Stimulated activated CD4-positive, alpha-beta T cell treated with anti-CD3 and anti-CD28 coated beads, Interleukin-1b, Interleukin-23, amount 100 ng/mL, for 1 hour (primary cell): ENCODE measurements at places on chromosomes 12 and 14.

GRCh38 chr12:111818340-111818739, 23.7 kb upstream of the MAPKAPK5 start:
- no peak for DNase-seq

- no peak for DNase-seq
These were observed 19.6 kb downstream of the NAP1L1 start for GRCh38 chr12:76064904-76065303.

GRCh38 chr12:11838403-11838802, 188.9 kb downstream of the ETV6 start:
- DNase-seq, result no peak

DNA sequence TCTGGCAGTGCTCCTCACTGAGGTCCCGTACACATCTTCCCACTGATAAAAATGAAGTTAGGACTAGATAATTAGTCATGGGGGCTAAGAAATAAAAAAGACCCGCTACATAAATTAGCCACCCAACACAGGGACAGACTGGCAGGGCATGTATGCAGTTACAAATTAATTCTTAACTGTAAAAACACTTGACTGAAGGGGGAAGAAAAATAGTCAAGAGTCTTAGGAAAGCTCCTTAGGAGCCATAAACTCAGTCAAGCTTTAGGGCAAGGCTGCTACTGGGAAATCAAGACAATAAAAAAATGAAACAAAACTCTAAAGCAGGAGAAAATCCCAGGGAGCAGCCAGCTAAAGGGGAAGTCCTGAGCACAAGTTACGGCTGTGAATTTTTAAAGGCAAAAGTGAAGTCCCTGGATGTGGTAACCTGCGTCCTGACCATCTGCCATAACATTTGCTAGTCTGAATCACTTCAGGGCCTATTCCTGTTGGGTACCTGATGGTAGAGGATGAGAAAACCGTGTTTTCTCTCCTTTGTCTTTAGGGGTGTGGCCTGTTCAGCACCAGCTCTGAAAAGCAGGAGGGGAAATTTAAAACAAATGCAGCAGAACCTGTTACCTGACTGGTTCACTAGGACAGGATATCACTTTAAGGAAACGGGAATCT, 7.5 kb upstream of the NPFF start:
- DNase-seq, result no peak

GRCh38 chr12:6056406-6057240, 67.8 kb downstream of the VWF start:
- no peak for DNase-seq

DNA sequence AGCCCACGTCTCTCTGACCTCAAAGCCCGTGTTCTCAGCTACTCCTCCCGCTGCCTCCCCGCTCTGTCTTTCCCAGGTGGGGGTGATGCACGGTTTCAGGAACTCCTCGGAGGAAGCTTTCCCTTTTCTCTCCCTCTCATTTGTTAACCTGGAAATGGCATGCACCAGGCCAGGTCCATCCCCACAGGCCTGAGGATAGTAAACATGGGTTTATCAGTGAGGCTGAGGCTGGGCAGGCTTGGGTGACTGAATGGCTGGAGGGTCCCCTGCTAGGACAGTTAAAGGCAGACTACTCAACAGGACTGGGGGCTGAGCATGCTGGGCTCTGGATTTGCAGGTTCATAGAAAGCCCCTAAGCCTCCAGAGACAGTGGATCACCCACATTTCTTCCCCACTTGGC, 7.6 kb downstream of the WSCD2 start:
- DNase-seq, result no peak

DNA sequence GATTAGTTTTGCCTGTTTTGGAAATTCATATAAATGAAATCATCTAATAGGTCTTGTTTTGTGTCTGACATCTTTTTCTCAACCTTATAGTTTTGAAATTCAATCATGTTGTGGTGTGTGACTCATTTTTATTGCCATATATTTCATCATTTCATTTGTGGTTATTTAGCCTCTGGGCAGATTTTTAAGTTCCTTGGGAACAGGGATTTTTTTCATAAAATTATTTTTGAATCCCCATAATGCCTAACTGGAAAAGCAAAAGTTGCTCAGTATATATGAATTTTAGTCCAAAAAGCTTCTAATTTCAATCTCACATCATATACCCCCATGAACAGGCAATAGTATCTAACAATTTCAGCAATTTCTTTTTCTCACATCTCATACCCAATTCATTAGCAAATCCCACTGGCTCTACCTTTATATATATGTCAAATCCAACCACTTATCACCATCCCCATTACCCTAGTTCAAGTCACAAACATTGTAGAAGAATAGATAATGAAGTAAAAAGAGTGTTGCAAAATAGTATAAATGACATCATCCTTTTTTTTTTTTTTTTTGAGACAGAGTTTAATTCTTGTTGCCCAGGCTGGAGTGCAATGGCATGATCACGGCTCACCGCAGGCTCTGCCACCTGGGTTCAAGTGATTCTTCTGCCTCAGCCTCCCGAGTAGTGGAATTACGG, 2.6 kb upstream of the OR6J1 start:
- DNase-seq, result no peak
